ENCODE measurements at places on chromosomes 5 and 9.

DNA sequence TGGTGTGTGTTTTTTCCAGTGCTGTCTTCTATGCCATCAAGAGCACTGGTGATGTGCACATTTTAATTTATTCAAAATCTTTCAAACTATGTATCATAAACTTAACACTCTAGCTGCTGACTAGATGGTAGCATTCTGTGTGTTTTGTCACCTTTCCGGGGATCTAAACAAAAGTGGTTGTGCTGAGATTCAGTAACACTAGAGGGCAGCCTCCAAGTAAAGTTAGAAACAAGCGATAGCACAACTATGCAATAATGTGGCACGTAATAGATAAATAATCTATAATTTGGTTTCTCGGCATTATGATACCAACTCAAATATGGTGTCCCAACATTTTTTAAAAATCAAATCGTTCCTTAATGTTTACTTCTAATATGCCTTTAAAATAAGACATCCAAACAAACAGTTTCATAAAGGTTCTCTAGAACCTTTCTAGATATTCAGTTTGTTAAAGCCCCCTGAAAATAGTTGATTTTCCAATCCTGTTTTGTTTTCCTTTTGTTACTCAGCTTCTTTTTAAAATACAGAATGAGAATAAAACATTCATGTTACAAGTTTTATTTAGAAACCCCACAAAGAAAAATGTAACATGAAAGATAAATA lies 16.9 kb downstream of the SEMA6A start:
- DNase-seq, result no peak

GRCh38 chr5:24918676-24919075 lies 273.9 kb upstream of the CDH10 start:
- no peak for DNase-seq

DNA sequence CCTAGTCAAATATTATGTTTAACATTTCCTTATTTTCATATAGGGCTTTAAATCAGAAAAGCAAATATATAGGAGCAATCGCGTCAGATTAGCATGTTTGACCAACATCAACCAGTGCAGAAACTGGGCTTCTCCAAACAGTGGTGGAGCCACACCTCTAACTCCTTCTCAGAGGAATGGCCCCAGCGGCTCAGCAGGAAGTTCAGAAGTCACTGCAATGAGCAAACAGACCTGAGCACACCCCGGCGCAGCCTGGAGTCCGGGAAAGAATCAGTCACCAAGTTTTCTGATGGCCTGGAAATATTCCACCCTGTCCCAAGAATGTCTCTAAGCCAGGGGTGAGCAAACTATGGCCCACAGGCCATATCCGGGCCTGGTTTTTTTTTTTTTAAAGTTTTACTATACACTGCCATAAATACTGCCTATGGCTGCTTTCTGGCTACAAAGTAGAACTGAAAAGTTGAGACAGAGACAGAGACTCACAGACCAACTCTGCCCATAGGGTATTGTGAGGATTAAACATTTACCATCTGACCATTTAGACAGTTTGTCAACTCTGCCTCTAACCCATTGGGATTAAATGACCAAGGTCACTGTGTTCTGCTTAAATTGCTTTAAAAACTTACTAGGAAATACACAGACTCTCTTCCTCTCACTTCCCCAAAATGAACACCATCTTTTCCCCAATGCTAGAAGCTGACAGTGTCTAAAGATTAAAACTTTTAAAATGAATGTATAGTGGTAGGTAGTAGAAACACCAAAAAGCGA lies 5.4 kb downstream of the GOLM1 start:
- peak; percentile 79 for DNase-seq

DNA sequence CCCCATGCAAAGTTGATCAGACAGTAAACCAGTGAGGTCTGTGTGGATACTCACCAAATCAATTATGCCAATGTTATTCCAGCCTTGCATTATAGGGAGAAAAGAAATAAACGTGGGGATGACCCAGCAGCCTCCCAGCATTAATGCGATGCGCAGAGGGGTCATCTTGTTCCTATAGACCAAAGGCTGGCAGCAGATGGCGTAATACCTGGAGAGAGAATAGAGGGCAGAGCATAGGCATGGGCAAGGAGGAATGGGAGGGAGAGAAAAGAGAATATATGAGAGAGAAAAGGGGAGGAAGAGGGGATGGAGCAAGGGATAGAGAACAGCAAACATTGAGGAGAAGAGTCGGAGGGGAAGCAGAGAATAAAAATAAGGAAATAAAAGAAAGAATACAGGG lies 131.2 kb downstream of the HTR4 start:
- DNase-seq, result no peak

- DNase-seq, result no peak
These were observed 37.3 kb upstream of the ALDOB start for GRCh38 chr9:101472891-101473290.

- no peak for DNase-seq
These were observed 3.4 kb upstream of the CFAP95 start for GRCh38 chr9:69817202-69817601.

- DNase-seq, result no peak
These were observed 154.2 kb upstream of the TSLP start for GRCh38 chr5:110917161-110917875.

Measured in HuH-7 (cell line).